ENCODE measurements at places on chromosomes 4 and X.
A peak's percentile ranks its signal among the peaks of the same experiment; 100 is the strongest.

DNA sequence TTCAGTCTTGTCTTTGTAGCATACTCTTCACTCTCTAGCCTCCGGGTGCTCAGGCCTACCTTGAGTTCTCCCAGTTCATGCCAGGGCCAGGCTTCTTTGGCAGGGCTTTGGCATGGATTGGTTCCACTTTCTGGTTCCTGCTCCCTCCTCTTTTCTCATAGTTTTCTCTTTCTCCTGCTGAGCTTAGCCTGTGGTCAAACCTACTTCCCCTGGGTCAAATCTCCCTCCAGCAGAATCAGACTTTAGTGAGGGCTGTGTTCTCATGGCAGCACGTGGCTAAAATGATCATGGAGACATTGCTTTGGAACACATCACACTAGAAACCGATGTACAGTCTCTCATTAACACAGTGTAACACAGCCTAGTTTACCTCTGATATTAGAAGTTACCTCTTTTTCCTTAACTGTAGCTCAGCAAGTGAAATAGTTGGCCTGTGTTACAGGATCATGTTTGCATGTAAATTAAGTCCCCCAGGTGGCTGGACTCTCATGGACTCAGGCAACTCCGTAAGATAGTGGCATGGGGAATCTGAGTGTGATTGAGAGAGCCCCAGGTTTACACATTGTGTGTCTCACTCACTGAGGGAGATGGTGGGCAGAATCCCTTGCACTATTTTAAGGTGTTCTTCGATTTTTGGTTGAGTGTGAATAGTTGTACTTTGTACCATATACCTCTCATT lies 13.3 kb downstream of the RAB9A start:
- no peak for DNase-seq

DNA sequence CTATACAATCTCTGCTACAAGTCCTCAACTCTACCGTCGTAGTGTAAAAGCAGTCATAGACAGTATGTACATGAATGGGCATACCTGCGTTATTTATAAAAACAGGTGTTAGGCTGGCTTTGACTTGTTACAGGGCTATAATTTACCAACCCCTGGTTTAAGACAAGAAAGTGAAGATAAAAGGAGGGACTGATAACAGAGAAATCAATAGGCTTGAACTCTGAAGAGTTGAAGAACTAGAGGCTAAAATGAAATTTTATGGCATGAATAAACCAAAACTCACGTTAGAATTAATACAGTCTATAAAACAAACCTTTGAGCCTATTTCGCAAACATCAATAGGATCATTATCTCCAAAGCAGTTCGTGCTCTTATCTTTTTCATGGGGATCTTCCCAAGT lies 36.2 kb downstream of the PPA2 start:
- no peak for DNase-seq

- DNase-seq: peak; percentile 80
Measured at GRCh38 chrX:40169193-40170101, 71.7 kb upstream of the BCOR start.

DNA sequence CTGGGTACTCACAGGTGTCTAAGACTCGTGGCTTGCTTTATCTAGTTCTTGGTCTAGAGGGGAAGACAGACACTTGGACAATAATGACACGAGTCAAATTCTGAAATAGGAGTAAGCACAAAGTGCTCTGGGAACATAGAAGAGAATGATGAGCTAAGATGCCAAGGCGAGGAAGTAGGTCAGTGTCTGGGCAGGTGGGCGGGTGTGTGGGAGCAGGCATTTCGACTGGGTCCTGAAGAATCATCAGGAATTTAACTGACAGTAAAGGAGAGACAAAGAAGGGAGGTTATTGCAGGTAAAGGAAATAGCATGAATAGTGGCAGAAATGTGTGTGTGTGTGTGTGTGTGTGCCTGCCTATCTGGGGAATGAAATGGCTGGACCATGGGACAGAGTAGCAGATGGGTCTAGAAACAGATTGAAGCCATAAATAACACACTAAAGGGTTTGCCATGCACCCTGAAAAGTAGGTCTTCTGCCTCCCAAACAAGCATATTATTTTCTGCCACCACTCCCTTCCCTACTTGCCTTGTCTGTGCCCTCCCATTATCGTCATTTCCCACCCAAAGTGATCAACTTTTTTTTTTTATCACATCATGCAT lies 58.4 kb upstream of the SLC25A43 start:
- DNase-seq: no peak

DNA sequence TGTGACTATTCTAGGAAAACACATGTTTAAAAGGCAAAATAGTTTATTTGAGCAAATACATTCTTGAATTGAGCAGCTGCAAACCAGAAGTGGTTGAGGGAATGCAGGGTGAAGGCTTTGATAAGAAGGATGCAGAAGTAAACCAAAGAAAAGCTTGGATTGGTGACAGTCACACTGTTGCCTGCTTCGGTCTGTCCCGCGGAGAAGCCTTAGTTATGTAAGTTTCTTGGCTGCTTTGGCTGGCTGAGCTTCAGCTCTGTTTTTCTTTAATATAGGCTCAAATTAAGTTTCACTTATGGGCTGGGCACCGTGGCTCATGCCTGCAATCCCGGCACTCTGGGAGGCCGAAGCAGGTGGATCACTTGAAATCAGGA lies 67.6 kb downstream of the FAM53A start:
- DNase-seq: no peak

DNA sequence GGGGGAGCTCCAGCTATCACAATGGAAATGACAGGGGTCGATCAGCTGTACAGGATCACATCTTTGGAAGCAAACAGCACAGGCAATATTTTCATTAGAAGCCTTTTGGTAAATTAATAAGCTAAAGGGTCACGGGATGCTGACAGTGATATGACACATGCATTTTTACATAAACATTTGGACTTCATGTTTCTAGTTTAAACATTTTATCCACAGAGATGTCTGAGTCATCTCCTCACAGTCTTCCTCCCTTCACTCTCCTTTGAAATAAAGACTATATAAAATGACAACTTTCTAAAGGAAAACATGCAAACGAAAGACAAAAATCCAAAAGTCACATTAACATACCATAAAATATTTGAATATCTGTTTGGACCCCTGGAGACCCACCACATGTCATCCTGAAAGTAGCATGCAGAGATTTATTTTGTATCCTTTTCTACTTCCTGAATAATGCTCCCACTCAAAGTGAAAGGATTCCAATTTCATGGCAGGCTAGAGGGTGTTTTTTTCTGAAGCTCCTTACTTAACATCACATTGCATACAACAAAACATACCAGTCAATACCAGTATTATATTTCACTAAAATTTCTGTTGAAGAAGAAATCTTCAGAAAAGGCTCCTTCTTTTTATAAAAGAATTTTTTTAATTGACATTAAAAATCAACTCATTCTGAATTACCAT lies 200.1 kb upstream of the PPARGC1A start:
- peak; percentile 82 for DNase-seq

DNA sequence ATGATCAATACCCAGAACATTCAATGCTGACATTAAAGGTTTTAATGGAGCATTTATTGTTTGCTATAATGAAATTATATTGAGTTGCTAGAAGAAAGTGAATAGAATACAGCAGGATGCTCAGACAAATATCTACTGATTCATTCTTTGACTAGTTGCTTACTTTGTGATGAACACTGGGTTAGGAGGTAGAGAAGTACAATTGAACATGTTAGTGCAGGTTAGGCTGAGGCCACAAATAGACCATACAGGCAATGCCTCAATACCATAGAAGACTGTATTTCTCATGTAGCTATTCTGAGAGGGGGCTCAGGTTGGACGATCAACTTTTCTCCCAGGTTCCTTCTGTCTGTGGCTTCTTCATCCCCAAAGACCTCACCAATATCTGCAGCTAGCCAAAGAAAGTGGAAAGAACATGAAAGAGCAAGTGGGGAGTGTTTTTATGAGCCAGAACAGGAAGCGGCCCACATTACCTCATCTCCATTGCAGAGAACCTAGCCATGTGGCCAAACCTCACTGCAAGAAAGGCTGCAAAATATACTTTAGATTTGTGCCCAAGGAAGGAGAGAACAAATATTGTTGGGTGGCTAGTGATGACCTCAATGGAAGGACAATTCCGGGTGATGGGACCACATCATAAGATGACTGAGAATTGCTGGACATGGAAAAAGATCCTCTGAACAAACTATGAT lies 180.3 kb upstream of the GATB start:
- DNase-seq: no peak

DNA sequence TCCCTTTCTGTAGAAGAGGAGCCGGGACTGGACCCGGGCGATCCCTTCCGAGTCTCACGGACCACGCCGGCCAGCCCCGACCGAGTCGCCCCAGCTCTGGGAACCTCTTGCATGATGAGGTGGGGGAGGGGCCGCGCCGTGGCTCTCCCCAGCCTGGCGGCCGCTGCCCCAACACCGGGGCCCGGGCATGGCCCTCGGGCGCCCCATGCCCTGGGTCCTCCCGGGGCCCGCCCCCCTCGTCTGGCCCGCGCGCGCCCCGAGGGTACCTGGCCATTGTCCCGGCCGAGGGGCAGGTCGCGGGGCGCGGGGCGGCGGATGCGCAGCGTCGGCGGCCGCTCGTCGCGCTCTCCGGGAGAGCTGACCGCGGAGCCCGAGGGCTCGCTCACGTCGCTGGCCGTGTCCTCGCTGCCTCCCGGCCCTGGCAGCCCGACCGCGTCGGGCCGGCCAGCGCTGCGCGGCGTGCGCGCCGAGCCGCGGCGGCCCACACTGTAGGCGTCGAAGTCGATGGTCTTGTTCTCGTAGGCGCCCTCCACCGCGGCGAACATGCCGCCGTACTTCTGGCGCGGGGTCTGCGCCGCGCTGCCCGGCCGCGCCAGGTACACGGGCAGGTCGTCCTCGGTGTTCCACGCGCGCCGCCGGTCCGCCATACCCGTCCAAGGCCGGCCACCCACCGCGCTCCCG lies 423 bp downstream of the CRMP1 start:
- no peak for DNase-seq

GRCh38 chrX:12685541-12685940 lies 105.7 kb upstream of the PRPS2 start:
- DNase-seq: no peak

- DNase-seq: peak; percentile 2
Measured at GRCh38 chrX:149641432-149641831, 9.8 kb upstream of the TMEM185A start.

DNA sequence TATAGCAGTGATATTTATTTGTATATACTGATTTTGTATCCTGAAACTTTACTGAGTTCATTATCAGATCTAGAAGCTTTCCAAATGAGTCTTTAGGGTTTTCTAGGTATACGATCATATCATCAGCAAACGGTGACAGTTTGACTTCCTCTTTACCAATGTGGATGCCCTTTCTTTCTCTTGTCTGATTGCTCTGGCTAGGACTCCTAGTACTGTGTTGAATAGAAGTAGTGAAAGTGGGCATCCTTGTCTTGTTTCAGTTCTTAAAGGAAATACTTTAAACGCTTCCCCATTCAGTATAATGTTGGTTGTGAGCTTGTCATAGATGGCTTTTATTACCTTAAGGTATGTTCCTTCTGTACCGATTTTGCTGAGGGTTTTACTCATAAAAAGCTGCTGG lies 37.5 kb downstream of the CBR4 start:
- DNase-seq: no peak

GRCh38 chr4:147481577-147482109 lies 746 bp downstream of the EDNRA start:
- DNase-seq: no peak

- no peak for DNase-seq
Measured at GRCh38 chr4:181146051-181146450, 1097.2 kb upstream of the TENM3 start.

DNA sequence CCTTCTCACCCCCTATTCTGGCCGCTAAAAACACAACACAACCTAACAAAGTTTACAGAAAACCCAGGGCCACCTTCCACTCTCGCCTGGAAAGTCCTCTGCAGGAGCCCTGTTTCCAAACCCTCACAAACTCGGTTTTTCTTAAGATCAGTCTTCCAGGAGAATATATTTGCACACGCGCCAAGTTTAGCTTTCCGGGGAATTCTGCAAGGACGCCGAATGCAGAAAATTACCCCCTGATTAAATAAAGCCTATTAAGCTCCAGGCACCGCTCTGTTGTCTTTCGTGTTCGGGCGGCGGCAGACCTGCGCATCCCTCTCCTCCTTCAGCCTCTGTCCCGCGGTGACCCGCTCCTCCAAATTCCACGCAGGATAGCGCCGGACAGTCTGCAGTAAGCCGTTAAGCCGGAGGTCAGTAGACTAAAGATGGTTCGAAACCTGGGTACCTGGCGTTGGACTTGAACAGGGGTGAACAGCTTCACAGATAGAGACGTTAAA lies 5.0 kb downstream of the MSX1 start:
- no peak for DNase-seq

DNA sequence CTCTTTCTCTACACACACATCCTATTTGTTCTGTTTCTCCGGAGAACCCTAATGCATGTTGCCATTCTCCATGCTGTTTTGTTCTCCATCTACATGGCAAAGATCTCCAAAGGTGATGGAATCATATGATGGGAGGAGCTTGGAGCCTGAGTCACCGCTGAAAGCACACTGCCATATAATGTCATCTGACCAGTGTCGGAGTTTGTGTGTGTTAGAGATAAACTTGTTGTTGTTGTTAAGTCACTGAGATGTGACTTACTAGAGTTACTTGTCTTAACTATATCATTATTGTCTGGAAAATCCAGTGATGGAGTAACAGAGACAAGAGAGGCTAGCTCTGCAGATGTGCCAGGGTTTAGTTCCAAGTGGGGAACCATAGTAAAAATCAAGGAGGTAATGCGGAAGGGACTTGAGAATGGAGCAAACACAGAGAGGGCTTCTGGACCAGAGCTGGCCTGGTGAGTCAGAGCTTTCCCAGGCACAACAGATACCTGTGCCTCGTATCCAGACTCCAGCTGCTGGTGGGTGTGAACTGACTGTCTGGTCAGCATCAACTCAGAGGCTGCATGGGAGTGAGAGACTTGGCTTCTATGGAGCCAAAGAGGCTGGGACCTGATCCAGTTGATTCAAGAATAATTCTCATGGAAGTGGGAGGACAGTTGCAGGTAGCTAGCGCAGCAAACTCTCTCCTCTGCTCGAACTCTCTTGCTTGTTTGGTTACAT lies 30.6 kb upstream of the CCKAR start:
- DNase-seq: peak; percentile 16

- DNase-seq: no peak
Measured at GRCh38 chr4:139791681-139792080, 126.1 kb downstream of the MGST2 start.

- DNase-seq: peak; percentile 38
Measured at GRCh38 chrX:16429406-16429805, 220.6 kb upstream of the S100G start.

- DNase-seq: peak; percentile 19
Measured at GRCh38 chr4:43843501-43843900, 605.1 kb downstream of the KCTD8 start.

DNA sequence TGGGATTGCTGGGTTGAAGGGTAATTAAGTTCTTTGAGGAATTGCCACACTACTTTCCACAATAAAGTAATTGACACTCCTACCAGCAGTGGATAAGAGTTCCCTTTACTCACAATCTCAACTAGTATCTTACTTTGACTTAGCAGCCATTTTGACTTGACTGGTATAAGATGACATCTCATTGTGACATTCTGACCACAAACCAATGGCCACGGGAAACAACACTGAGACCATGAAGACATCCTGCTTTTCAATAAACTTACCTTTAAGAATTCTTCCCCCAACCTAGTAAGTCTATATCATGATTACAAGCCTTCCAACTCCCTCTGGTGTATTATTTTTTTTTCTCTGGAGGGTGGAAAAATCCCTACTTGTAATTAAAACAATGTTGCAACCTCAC lies 66.9 kb upstream of the WDR1 start:
- no peak for DNase-seq
